ENCODE measurements at places on chromosomes 2 and 18. TPM values are rescaled to one million over a fixed set of nuclear protein-coding genes. Genes with fewer than 3 reads are reported as not detected.

Gene AQP12B
- total RNA-seq: not detected

Gene AP1S3
- total RNA-seq: 1.8 TPM

GRCh38 chr2:7437716-7438632 is 520.8 kb downstream of the RNF144A start:
- H3K27ac ChIP-seq: no peak overlapping the region
- no peak overlapping the region for H3K4me3 ChIP-seq
- DNase-seq: no peak
- H3K4me1 ChIP-seq: no peaks in the 10 kb centered on the region

DNA sequence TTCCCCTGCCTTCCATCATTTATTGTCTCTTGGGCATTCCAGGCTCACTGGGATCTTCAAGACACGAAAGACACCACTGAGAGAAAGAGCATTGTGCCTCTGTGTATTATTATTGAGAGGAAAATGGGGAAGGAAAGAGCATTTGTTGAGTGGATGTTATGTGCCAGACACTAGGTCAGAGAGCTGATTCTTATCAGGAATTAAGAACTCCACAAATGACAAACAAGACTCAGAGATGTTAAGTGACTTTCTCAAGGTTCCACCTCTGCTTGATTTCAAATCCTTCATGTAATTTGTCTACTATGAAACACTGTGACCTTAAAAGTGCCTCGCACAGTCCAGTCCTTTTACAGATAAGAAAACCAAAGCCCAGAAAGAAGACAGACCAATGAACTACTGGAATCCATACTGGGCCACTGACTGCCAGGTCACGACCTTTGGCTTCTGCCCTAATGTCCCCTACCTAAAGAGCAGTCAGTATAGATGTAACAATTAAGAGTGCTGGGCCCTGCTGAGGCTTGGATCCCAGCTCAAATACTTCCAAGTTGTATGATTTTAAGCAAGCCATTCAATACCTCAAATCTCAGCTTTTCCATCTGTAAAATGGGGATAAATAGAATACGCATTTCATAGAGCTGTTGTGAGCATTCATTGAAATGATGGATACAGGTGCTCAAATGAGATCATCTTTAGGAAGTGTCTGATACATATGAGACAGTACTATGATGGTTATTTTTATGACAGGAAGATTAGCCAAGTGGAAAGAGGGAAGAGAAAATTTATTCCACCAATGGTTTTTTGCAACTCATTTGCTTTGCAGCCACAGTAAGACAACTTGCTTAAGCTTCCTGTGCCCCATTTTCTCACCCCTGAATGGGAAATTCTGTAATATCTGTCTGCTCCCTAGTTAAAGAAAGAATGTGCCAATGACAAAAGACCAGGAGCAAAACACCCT is 10.9 kb downstream of the KLF7 start:
- DNase-seq: no peak
- no peaks in the 10 kb centered on the region for H3K27me3 ChIP-seq
- H3K27ac ChIP-seq: no peak overlapping the region
- no peak overlapping the region for H3K4me3 ChIP-seq
- no peaks in the 10 kb centered on the region for H3K36me3 ChIP-seq
- H3K4me1 ChIP-seq: peaks cover 15% of the 10 kb centered on the region

GRCh38 chr2:191894681-191895147 is 47.8 kb upstream of the CAVIN2 start:
- no peak for DNase-seq
- H3K27ac ChIP-seq: no peak overlapping the region
- H3K4me3 ChIP-seq: no peak overlapping the region
- no peaks in the 10 kb centered on the region for H3K36me3 ChIP-seq
- no peaks in the 10 kb centered on the region for H3K4me1 ChIP-seq
- H3K27me3 ChIP-seq: no peaks in the 10 kb centered on the region

DNA sequence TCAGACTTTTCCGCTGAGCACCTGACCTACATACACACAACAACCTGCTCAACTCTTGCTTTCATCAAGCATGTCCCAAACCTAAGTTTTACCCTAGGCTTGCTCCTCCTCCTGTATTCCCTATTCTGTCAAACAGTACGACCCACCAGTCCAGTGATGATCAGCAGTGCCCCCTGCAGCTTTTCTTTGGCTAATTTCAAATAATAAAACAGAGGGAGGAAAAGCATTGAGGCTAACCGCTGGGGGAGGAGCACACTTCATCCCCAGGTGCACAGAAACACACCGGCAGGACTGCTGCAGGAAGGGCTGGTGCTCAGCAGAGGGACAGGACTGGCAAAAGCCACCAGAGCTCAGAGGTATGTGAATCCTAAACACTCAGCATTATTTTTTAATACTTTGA is 21.2 kb downstream of the E2F6 start:
- no peaks in the 10 kb centered on the region for H3K27me3 ChIP-seq
- no peak overlapping the region for H3K27ac ChIP-seq
- H3K4me1 ChIP-seq: no peaks in the 10 kb centered on the region
- peaks cover 16% of the 10 kb centered on the region for H3K36me3 ChIP-seq

DNA sequence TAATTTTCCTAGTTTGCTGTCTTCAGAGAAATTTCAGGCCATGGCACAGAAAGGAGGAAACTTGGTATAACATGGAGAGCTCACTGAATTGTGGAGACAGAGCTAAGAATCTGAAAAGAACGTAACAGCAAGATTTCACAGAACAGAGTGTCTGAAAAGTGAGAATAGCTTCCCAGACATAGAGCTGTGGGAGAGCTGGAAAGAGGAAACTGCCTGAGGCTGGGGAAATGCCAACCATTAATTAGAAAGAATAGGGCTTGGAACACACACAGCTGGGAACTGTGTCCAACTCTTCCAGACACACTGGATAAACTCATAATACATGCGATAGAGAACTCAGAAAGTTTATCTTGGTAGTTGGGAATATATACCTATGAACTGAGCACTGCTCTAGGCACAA is 51.6 kb upstream of the KYNU start:
- H3K36me3 ChIP-seq: no peaks in the 10 kb centered on the region
- H3K4me1 ChIP-seq: no peaks in the 10 kb centered on the region
- no peak for DNase-seq
- H3K27me3 ChIP-seq: no peaks in the 10 kb centered on the region

All from spinal cord (tissue), 10 donors.